ENCODE measurements at places on chromosomes 2 and 18.

- DNase-seq, result no peak
Measured at GRCh38 chr2:129467941-129468340, 511.5 kb upstream of the RAB6C start.

- DNase-seq, result no peak
Measured at GRCh38 chr2:148021886-148022285, 995 bp downstream of the MBD5 start.

DNA sequence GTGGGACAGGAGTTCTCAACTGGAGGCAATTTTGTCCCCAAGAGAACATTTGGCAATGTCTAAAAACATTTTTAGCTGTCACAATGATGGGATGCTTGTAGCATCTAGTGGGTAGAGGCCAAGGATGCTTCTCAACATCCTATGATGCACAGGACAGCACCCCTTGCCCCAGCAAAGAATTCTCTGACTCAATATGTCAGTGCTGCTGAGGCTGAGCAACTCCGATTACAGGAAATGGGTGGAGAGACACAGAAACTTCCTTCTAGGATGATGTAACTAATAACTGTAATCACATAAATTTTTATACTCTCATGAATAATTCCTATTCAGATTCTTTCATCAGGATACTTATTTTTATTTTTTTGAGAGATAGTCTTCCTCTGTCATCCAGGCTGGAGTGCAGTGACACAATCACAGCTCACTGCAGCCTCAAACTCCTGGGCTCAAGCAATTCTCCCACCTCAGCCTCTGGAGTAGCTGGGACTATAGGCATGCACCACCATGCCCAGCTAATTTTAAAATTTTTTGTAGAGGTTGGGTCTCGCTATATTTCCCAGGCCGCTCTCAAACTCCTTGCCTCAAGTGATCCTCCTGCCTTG is 120.3 kb upstream of the ACAA2 start:
- no peak for DNase-seq

DNA sequence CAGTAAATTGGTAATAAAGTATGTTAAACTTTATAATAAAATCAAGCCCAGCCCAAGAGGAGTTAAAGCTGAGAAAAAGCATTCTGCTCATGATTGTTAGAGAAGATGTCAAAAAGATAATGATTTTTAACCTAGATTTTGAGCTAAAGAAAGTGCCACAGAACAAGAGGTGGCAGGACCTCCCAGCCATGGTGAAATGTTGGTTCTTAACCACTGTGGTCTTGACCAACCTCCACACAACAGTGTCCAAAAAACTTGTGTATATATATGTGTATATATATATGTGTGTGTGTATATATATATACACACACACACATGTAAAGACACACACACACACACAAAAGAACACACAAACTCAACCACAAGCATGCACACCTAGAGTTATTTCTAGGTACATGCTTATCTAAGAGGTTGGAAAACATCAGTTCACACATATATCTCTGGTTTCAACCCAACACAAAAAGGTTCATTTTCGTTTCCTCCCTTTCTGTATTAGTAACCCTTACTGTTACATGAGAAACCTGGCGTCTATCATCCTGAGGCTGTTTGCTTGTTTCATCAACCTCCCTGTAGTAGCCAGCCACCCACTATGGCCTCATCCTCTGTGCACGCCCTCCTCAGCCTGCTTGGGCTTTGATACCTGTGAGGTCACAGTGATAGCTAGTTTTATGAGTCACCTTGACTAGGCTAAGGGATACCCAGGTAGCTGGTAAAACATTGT is 631.8 kb upstream of the ID2 start:
- no peak for DNase-seq

DNA sequence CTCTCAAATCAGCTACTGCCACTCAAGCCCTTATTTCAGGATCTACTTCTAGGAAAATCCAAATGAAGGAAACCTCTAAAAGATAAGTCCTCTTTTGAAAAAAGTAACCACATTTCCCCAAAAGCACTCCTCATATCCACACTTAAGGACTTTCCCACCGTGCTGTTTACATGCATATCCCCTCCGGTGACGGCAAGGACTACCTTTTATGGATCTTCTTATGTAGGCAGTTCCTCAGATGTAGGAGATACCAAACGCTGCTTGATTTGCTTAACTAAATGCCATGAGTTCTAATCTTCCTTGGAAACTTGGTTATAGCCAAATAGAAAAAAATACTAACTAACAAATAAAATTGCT is 6.9 kb upstream of the TMEM87B start:
- no peak for DNase-seq

DNA sequence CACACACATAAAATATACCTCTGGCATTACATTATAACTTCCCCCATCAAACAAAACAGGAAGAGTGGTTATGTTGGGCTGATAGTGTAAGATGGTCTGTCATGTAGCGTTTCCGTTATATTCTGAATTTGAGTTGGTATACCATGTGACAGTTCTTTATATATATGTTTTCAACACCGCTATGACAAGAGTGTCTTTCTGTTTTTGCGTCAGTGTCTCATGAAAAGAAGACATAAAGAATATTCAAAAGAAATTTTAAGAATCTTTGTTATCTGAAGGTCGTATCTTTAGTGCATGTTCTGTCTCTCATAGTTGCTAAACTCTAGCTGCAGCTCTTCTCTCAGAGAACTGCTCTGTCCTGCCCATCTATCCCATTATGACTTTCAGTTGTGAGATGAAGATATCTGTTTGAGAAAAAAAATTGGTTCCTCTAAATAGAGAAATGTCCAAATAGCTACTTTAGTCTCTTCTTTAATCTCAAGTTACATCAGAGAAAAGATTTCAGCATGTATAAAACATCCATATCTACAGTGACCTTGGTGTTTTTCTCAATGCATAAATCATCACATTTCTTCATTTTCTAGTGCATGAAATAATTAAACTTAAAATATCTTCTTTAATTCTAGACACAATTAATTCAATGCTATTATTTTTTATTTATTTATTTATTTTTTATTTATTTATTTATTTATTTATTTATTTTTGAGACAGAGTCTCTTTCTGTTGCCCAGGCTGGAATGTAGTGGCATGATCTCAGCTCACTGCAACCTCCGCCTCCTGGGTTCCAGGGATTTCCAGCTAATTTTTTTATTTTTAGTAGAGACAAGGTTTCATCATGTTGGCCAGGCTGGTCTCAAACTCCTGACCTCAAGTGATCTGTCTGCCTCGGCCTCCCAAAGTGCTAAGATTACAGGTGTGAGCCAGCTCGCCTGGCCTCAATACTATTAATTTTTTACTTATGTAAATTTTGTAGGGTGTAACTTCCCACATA is 24.3 kb upstream of the PSME4 start:
- DNase-seq, result no peak
